ENCODE measurements at places on chromosomes 16 and 17. TPM values are rescaled to one million over a fixed set of nuclear protein-coding genes. Genes with fewer than 3 reads are reported as not detected.

DNA sequence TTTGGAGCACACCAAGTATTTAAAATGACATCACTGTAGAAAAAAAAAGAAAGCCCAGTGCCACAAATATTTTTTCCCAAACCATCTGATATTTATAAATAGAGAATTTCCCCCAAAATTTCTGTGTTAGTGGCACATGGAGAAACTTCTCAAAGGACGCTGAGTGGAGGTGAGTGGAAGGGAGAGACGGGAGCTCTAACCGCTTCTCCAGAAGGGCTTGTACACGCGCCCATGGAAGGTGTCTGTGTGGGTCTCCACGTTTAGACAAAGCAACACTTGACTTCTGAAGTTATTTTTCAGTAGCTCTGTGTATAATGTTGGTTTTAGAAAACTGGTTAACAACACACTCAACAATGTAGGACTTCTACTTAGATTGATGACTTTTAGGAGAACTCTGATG, 1.0 kb downstream of the MYOCD start:
- DNase-seq = no peak

The CRHR1 gene
- polyA plus RNA-seq = not detected

DNA sequence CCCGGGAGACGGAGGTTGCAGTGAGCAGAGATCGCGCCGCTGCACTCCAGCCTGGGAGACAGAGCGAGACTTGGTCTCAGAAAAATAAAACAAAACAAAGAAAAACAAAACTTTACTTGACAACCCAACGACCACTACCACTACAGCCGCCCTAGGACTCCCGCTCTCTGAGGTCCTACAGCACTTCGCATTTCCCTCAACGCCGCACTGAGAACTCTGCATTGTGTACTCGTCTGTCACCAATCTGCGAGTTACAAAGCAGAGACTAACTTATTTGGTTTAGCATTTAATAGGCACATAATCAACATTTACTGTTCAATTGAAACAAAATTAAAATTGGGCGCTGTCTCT, 479 bp upstream of the ZNF207 start:
- no peak for DNase-seq

GRCh38 chr16:50305441-50306061, 39.2 kb downstream of the ADCY7 start:
- peak; percentile 63 for DNase-seq

DNA sequence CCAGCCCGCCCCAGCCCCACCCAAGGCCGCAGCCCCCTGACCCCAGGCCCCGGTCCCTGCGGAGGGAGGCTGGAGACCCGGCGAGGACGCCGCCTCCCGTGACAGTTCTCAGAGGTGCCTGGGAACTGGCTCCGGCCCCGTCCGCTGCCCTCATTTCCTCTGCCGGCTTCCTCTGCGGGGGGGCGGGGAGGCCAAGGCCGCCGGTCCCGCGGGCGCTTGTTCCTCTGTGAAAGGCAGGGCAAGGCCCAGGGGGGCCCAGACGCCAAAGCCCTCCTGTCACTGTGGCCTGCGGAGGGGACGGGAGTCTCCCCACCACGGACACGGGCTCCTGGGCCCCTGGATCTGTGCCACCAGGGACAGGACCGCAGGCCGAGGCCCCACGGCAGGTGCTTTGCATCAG, 5.0 kb upstream of the PVALEF start:
- DNase-seq = peak; percentile 71

GRCh38 chr16:18832613-18833012, 31.3 kb upstream of the ARL6IP1 start:
- DNase-seq = no peak

The ZNF286A gene
- polyA plus RNA-seq = 7.9 TPM

GRCh38 chr16:85717393-85718152, 28.8 kb upstream of the GINS2 start:
- DNase-seq = peak; percentile 85

The CCL17 gene
- polyA plus RNA-seq = not detected

The CD300C gene
- polyA plus RNA-seq = 1.1 TPM

The HOXB4 gene
- 0.23 TPM for polyA plus RNA-seq

DNA sequence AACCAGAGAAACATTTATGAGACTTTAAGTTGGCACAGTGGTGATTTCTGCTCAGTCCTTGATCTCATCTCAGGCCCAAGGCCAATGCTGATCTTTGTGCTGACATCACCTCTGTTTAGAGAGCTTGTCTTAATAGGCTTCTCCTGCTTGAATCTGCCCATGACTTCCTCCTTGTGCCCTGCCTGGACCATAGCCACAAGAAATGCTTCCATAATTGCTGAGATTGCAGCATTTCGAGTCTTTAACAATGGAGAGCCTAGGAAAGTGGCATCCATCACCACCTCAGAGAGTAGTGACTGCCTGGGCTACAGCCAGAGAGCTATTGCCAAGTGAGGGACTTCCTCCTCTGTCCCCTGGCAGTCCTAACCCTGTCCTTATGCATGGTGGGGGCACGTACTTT, 25.1 kb upstream of the MMP2 start:
- DNase-seq = no peak

The CES5A gene
- not detected for polyA plus RNA-seq

GRCh38 chr16:74718741-74719610, 18.3 kb upstream of the MLKL start:
- no peak for DNase-seq

The CLEC18A gene
- polyA plus RNA-seq = 0.60 TPM

DNA sequence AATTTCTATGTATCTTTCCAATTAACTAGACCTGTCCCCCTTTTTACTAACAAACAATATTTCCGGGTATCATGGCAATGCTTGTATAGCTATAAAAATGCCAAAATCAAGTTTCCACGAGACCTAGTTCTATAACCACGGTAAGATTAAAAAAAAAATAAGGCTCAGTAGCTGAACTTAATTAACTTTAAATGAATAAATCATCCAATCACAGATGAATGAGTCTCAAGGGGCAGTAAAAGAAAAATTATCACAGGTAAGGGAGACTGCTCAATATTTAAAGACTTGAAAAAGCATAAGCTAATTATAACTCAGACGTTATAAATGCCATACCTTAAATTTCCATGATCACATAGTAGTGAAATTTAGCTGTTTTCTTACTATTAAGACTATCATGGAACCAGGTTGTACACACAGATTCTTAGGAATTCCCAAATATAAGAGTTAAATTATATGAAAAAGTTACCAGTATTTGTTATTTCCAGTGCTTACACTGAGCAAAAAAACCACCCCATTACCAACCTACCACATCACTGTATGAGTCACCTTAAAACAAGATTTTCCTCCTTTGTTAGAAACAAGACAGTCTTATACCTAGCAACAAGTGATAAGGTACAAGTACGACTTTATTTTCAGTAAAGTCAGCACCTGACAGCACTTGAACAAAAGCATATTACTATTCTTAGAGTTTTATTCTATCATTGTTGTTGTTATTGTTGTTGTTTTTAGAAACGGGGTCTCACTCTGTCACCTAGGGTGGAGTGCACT, 20.6 kb downstream of the SSH2 start:
- no peak for DNase-seq

GRCh38 chr17:31738996-31739699, 119.9 kb downstream of the COPRS start:
- no peak for DNase-seq

DNA sequence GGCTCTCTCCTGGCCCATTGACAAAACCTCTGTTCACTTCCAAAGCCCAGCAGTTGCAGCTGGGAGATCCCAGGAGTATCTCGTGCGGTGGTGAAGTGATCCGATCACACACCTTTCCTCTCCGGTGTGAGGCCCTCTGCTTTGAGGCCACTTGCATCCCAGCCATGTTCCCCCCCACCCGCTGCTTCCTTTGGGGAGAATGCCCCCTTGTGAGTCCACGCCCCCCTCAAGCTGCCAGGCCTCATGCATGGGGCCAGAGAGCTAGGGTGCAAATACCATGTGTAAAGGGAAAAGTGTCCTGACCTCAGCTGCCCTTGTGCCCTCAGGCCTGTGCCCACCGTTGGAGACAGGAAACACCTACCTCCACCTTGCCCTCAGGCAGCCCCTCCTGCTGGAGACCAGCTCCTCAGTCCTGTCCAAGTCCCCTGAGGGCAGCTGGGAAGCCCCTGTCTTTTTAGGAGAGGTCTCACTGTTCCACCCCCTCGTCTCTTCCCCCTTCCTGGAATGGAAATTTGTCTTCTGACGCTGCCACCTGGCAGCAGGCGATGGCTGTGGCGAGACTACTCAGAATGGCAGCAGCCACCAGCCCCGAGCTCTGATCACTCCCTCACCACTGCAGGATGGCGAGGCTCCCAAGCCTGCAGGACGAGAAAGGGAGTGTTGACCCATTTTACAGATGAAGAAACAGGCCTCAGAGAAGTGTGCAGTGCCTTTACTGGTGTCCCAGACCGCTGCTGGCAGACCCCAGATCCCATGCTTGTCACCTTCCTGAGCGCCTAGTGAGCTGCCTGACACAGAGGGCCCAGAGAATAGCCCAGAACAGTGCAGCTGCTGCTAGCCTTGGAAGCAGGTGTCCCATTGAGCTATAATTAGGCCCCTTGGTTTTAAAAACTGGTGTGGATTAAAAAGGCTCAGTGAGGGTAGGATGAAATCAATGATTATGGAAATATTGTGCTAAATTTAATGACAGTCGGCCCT, 120.6 kb upstream of the CACNG5 start:
- DNase-seq = no peak

DNA sequence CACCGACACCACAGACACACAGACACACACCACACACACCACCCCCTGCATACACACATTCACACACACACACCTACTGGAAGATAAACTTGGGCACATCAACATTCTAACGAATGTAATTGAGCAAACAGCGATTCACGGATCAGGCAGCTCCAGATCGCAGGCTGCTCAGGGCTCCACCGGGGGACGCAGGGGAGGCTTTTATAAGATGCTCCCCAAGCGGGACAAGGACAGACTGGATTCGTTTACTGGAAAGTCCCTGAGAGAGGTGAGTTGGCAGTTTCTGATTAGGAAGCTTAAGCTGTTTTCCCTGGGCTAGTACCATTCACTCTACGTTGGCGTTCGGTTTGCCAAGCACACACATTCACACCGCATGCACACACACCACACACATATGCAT, 281.3 kb downstream of the IRF8 start:
- no peak for DNase-seq

DNA sequence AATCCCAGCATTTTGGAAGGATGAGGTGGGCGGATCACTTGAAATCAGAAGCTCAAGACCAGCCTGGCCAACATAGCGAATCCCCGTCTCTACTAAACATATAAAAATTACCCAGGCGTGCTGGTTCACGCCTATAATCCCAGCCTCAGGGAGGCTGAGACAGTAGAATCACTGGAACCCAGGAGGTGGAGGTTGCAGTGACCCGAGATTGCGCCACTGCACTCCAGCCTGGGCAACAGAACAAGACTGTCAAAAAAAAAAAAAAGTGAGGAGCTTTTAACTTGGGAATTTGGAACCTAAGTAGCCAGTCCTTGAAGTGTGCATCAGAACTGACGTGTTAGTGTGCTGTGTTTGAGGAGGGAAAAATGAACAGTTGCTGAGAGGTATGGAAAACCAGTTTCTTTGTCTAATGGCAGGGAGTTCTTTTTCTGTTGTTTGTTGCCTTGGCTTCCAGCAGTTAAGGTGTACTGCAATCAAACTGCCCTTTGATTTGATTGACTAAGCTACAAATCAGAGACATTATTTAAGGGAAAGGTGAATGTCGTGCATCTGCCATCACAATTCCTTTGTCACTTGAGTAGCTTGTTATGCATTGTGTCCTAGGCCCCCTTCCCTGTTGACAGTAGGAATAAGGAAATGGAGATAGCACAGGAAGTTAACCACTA, 8.6 kb upstream of the DUSP14 start:
- no peak for DNase-seq

The WNT9B gene
- polyA plus RNA-seq = 0.03 TPM

The TEX19 gene
- not detected for polyA plus RNA-seq

GRCh38 chr17:50466371-50467113, 2.1 kb downstream of the CHAD start:
- peak; percentile 53 for DNase-seq

- DNase-seq = peak; percentile 61
Measured at GRCh38 chr17:2694381-2695242, 17.0 kb downstream of the CLUH start.

DNA sequence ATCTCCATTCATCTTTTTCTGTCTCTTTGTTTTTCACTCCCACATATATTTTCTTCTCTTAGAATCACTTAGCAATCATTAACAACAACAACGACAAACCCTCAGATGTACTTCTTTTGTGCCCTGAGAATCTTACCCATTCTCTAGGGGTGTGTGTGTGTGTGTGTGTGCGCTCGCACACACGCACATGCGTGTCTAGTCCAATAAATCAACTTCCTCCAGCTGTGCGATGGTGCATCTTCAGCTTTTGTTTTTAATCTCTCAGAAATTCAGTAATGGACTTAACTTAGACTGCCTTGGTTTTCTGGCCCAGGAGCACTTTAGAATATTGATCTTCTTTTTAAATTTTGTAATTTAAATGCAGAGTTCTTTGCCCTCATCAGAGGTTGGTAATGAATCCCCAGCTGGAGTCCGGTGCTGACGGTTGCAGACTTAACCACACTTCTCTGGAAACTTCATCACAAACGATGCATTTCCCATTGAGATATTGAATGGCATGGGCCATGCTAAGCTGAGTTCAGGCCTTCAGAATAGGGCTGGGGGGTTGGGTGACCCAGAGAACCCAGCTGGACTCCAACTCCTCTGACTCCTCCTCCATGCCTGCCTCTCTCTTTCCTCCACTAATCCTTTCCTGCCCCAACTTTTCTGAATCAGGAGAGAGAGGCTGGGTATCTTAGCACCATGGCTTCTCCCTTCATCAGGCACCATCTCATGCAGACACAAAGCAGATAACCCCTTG, 193.9 kb downstream of the ZNF18 start:
- DNase-seq = no peak

GRCh38 chr17:75809631-75810111, 25.1 kb downstream of the UNK start:
- DNase-seq = no peak

DNA sequence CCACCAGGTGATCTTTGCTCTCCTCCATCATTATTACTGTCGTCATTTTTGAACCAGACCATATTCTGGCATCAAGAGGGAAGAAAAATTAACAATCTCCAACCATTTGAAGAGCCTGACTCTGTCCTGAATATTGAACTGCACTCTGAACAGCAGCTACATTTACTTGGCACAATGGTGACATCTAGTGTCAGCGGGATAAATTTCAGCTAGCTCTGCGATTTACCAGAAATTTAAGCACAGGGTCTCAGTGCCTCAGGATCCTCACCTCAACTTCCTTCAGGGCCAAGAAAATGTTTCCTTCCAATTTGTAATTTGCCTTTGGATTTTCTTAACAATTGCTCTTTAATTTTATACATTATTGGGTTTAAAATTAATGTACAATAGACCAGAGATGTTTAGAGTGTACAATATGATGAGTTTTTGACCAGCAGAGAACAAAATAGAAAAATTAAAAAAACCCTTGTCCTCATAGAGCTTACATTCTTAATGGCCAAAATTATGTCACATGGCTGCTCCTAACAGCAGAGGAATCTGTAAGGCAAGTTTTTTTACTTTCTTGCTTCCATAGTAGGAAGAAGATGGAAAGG, 10.7 kb upstream of the ZNF19 start:
- no peak for DNase-seq

DNA sequence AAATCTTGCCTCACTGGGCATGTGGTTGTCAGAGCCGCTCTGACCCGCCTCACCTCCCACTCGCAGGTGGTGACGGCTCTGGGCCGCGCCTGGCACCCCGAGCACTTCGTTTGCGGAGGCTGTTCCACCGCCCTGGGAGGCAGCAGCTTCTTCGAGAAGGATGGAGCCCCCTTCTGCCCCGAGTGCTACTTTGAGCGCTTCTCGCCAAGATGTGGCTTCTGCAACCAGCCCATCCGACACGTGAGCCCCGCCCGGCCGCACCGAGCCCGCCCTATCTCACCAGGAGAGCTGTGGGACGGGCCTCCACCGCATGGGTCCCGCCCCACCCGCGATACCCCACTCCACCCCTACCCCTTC, 4.0 kb downstream of the TGFB1I1 start:
- DNase-seq = no peak

The SUPT6H gene
- polyA plus RNA-seq = 14.1 TPM

The ZNF205 gene
- 12.6 TPM for polyA plus RNA-seq
